ENCODE measurements at places on chromosomes 5 and 9.

- DNase-seq: no peak
Observed at GRCh38 chr9:96484521-96484931, 34.6 kb downstream of the HABP4 start.

- peak; percentile 61 for DNase-seq
Observed at GRCh38 chr9:124013309-124014210, 2.0 kb downstream of the LHX2 start.

DNA sequence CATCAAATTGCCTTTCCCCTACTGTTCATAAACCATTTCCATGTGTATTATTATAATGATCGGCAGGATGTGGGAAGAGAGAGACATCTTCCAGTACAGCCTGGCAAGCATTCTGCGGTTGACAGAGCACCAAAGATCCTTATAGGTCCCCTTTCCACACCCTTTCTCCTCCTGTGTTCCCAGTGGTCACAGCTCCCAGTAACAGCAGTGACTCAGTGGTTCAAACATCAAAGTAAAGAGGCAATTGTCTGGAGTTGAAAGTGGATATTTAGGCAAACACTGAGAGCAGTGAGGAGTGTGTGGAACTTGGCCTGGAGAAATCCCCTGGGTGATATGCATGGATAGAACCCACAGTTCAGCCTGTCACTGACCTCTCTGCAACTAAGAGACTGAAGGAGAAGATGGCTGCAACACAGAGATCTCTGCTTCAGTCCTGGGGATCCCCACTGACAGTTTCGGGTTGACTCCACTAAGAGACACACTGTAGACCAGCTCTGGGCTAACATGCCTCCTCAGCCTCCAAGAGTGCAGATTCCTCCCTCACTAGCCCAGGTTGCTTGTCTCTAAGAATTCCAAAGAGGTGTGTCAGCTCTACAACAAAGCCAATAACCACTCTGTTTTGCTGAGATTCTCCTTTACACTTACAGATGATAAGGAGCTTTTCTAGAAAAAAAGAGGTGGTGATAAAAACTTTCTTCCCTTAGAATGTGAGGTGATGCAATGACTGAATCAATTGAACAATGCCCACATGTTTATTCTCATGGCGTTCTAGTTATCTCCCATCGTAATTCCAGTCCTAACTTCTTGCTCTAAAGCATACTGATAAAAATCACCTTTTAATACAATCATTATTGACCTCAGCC is 94.4 kb upstream of the IL6ST start:
- DNase-seq: no peak

DNA sequence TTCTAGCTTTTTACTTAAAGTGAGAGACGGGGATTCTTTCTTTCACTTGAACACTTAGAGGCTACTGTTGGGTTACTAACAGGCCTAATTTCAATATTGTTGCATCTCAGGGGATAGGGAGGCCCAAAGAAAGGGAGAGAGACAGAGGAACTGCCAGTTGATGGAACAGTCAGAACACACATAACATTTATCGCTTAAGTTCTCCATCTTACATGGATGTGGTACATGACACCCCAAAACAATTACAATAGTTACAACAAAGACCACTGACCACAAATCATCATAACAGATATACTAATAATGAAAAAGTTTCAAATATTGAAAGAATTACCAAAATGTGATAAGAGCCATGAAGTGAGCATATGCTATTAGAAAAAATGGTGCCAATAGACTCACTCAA is 4.3 kb upstream of the RIC1 start:
- no peak for DNase-seq

DNA sequence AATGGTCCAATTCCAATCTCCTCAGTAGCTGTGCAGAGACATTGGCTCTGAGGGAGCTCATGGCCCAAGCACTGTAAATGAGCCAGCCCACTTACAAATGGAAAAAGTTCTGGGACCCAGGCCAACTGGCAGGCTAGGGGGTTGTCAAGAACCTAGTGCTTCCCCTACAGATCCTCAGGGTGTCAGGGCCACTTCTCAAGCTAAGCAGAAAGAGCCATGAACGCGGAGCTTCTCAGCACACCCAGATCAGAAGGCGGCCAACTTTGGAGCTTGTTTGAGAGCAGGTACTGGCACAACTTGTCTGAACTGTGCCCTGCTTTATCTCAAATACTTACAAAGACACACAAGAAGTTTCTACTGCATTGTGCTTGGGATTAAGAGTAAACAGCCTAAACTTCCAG is 17.5 kb downstream of the TLE1 start:
- no peak for DNase-seq

- DNase-seq: peak; percentile 67
Observed at GRCh38 chr5:74212336-74212735, 428.2 kb downstream of the ENC1 start.

GRCh38 chr5:168706655-168707069 is 127.5 kb upstream of the PANK3 start:
- peak; percentile 63 for DNase-seq

DNA sequence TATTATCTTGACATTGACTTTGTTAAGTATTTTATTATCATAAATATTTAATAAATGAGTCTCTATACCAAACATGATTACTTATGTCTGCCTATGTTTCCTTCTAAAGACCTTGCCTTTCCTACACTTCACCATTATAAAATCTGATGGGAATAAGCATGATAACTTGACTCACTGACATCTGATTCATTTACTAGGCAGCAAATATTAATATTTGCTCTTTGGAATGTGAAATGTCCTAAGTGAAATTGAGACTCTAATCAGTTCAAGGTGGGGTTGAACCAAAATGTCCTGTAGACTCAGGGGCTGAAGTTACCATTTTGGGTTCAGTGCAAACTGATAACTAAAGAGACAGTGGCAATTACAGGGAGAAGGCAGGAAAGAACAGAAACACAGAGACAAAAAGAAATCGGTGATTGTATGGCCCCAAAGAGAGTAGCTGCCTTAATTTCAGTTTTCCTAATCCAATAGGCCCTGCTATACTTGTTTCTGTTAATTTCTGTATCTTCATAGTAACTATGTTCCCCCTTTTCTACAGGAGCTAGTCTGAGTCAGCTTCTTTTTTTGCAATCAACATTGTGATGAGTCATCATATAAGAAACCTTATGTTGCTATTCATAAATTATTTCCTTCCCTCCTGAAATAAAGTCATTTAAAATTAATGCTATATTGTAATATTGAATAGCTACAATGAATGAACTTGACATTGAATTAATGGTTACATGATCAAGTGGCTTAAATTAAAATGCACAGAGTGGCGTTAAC is 296.8 kb downstream of the PDE4D start:
- no peak for DNase-seq

- no peak for DNase-seq
Observed at GRCh38 chr9:137757139-137757538, 120.4 kb upstream of the CACNA1B start.

DNA sequence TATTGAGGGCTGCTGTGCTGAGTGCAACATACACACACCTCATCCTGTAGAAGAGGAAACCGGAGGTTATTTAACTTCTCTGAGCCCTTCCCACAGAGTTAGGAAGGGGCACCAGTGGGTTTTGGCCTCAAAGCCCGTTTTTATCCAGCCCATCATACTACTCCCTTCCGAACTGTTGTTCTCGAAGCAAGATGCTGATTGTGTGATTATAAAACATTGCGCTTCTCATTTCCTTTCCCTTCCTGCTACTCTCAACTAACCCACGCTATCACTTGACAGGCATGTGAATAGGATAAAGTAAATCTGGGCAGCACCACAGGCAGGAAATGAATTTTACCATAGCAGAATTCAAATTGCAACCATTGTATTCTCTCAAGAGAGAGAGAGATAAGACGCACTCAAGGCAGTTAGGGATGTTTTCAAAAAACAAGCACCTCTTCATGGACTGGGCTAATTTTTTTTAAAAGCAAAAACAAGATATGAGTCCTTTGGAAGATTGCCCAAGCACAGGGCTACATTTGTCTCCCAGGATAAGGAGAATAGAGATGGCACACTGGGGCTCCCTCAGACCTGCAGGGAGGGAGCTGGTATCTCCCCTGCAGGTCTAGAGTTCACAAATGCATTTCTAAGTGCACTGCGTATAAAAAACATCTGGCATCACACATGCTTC is 52.6 kb downstream of the GNA14 start:
- DNase-seq: no peak

DNA sequence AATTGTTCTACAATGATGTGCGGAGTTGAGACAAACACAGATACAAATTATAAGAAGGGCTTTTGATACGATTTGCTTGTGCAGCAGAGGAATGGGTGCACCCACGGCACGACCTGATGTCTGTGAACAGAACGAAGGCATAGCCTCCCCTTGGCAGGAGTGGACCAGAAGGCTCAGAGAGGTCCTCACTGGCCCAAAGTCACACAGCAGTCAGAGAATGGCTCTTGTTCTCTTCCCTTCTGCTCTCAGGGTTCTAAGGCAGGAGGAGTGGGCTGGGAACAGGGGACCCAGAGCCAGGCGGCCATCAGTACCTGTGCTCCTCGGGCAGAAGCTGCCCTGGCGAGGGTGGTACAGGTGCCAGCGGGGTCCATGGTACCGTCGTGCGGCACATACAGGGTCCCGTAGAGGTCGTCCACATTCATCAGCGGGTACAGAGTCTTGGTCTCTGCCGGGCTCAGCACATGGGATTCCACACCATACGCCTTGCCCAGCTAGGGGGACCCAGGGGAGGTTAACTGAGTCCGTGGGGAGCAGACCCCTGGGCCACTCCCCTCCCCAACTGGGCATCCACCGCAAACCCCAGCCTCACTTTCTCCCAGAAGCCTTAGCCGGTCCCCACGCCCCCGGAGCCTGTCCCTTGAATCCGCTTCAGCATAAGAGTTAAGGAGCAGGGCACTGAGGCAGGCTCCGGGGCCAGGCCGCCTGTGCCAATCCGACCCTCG is 7.0 kb downstream of the SARDH start:
- DNase-seq: no peak

DNA sequence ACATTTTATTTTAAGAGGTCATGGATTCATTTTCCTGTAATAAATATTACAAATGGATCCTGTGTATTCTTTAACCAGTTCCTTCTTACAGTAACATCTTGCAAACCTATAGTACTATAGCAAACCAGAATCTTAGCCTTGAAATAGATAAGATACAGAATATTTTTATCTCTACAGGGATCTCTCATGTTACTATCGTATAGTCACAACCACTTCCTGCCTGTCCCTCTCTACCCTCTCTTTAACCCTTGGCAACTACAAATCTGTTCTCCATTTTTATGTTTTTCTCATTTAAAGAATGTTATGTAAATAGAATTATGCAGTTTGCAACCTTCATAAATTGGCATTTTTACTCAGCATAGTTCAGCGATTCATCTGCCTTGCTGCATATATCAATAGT is 454.0 kb downstream of the DIRAS2 start:
- DNase-seq: no peak

DNA sequence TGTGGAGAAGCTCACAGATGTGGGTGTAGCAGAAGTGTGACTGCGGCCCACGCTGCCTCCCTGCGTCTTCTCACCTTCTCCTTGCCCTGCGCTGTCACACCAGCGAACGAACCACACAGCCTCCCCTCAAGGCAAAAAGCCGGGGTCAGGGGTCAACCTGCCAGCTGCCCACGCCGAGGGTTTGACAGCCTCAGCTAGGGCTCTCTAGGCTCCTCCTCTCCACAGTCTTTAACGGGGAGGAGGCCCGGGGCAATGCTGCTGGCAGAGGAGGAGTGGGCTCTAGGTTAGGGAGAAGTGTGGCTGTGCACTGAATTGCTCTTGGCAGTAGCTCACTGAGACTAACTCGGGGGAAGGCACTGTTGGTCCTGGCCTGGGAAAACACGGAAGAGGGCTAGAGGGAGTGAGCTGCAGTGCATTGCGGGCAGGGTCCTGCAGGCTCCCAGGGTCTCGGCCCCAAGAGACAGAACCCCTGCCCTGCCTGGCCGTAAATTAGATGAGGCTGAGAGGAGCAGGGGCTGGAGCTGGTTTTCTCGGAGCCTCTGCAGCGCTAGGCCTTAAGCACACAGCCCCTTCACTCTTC is 4.2 kb upstream of the TRIM52 start:
- DNase-seq: no peak

DNA sequence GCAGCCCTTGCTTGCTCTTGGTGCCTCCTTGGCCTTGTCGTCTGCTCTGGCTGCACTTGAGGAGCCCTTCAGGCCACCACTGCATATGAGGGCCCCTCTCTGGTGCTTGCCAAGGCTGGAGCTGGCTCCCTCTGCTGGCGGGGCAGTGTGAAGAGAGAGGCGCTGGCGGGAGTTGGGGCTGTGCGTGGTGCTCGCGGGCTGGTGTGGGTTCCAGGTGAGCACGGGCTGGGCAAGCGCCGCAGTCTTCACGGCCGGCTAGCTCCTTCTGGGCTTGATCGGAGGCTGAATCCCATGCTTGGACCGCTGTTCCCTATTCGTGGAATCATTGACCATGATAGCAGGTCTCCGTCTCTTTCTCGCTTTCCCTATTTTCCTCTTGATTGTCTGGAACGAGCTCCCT is 56.5 kb downstream of the XRCC4 start:
- peak; percentile 26 for DNase-seq

- no peak for DNase-seq
Observed at GRCh38 chr9:17942498-17942897, 363.6 kb downstream of the SH3GL2 start.

DNA sequence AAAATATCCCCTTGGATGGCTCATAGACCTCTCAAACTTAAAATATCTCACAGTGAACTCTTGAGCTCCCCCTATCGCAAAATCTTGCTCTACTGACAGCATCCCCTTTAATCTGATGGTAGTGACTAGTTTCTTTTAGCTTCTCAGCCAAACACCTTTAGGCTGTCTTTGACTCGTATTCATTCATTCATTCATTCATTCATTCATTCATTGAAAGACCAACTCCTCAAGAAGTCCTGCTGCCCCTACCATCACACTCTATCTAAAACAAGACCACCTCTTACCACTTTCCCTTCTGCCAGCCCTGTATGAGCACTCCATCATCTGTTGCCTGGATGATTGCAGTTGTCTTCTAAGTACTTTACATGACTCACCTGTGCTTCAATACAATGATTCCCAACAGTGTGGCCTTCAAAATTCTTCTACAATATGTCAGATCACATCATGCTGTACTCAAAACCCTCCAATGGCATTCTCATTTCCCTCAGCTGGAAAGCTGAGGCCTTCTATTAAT is 46.8 kb downstream of the ITGA2 start:
- DNase-seq: no peak

DNA sequence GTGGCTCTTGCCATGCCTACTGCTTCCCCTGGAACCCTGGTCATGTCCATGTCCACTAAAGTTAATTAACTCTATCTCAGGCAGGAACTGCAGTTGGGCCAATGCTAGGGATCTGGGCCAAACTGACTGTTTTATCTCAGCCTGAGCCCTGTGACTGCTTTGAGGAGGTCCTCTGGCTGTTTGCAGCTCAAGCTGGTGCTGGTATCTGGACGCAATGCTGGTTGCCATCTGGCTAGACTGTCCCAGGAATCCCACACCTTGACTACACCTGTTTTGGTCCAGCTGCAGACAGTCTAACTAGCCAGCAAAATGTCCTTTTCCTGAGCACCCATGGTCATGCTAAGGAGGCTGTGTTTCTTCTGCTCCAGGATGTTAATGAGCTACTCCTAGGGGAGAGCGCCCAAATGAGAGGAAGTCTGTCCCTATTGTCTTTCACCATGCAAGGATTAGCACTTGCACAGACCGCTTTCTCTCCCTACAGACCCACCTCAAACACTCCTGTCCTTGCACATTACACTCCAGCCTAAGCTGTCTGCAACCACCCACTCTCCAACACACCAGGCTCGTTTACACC is 251.0 kb downstream of the SH3GL2 start:
- no peak for DNase-seq
